GM13976 (cell line): ENCODE measurements at places on chromosomes 11 and 22.
A peak's percentile ranks its signal among the peaks of the same experiment; 100 is the strongest.

- peak; percentile 47 for DNase-seq
Observed at GRCh38 chr11:33347490-33348125, 90.4 kb downstream of the HIPK3 start.

- DNase-seq: no peak
Observed at GRCh38 chr11:133955945-133956421, 785 bp downstream of the IGSF9B start.

DNA sequence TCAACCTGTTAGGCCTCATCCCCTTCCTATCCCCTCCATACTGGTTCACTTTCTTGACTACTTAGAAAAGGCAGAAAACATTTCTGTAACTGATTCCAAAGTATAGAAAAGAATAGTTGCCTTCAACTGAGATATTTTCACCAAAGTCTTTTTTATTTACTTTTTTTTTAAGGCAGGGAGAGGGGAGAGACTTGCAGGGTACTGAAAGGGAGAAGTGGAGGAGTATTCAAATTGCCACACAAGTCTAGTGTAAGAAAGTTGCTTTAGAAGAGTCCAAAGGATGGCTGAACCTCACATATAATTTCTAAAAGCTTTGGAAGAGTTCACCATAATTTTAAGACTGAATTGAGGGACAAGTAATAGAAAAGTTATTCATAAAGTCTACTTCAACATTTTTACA, 6.3 kb downstream of the PHF21A start:
- no peak for DNase-seq

- no peak for DNase-seq
Observed at GRCh38 chr11:47243454-47243853, 5.2 kb downstream of the ACP2 start.

- DNase-seq: no peak
Observed at GRCh38 chr11:68303083-68303482, 9.3 kb upstream of the LRP5 start.

DNA sequence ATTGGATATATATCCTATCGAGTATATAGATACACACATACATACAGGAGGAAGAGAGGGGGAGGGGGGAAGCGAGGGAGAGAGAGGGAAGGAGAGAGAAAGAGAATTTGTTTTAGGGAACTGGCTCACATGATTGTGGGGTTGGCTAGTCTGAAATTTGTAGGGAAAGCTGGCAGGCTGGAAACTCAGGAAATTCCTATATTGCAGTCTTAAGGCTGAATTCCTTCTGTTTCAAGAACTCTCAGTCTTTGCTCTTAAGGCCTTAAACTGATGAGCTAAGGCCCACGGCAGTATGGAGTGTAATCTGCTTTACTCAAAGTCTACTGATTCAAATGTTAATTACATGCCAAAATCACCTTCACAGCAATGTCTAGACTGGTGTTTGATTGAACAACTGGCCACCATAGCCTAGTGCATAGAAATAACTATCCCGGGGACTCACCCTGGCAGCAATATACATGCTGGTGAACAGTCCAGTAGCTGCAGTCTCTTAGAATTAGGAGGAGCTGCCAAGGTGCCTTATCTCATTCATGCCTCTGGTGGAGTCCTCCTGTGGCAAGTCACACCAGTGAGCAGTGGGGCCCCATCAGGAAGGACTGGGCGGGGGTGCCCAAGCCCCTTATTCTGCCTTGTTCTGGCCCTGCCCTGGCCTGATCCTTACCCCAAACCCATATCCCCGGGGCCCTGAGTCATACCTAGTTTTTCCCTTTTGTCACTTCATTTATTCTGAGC, 59.7 kb upstream of the AMPD3 start:
- no peak for DNase-seq

GRCh38 chr11:122131126-122131525, 15.1 kb upstream of the BLID start:
- no peak for DNase-seq

- peak; percentile 50 for DNase-seq
Observed at GRCh38 chr22:42069801-42070516, 653 bp downstream of the NAGA start.

DNA sequence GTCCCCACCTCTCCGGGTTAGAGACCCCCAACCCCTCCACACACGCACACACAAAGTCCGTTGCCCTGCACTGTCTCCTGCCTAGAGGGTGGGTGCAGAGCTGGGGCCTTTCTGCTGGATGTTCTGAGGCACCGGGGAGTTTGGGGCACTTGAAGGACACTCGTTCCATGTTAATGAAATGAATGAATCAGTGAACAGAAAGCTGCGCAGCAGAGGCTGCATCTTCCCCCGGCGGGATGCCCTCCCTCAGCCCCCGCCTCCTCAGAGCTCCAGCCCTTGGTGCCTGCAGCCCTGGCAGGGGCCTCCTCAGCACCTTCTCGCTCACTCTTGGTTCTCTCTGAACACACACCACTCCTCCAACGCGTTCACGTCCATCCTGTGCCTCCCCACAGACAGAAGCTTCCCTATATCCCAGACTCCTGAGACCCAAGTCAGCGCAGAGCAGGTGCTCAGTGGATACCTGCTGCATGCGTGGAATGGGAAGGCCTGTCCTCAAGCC, 611.9 kb downstream of the TBC1D22A start:
- DNase-seq: no peak

GRCh38 chr11:19026862-19027261, 33.7 kb downstream of the MRGPRX2 start:
- DNase-seq: no peak

DNA sequence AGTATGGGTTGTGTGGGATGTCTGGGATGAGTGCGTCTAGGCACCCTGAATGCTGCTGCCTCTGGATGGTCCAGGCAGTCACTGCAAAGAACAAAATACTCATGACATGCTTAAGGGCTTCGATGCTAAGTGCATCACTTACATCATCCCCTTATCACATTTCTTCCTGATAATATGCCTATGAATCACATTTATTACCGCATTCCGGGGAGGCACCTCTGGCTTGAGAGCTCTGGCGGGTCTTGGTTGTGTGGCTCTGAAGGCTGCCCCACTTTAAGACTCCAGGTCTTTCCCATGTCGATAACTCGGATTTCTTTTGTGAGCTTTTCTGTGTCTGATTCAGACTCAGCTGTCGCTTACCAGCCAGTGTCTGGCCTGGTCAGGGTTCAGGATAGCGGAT, 1126.4 kb downstream of the TBC1D22A start:
- DNase-seq: no peak

- DNase-seq: no peak
Observed at GRCh38 chr11:78313181-78313795, 104.3 kb downstream of the GAB2 start.
